Fibroblast of villous mesenchyme (primary cell): ENCODE measurements at places on chromosomes 4 and X.

DNA sequence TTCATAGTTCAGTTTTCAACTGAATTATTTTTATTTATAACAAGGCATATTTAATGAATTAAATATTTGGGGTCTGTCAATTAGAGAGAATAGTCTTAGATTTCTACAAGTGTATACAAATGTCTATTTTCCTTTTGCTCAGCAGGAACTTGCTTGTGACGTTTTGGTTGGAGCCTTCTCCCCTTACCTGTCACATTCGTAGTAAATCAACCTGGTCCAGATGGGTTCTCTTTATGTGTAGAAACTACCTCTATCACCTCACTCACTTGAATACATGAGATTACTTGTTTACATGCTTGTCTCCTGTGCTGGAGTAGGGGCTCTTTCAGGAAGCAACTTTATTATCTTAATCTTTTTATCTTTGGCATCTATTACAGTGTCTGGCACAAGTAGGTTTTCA lies 938.3 kb upstream of the IGFBP7 start:
- no peak for DNase-seq

DNA sequence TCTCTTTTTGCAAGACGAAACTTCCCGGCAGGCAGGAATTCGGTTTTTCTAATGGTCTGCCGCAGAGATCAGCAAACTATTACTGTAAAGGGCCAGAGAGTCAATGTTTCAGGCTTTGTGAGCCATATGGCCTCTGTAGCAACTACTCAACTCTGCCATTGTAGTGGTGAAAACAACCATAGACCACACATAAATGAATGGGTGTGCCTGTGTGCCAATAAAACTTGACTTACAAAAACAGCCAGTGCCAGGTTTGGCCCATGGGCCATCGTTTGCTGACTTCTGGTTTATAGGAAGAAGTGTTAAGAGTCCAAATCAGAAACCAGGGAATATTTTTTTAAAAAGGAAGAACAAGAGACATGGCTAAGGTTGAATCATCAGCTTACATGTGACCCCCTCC lies 163.0 kb downstream of the SH3KBP1 start:
- no peak for DNase-seq

DNA sequence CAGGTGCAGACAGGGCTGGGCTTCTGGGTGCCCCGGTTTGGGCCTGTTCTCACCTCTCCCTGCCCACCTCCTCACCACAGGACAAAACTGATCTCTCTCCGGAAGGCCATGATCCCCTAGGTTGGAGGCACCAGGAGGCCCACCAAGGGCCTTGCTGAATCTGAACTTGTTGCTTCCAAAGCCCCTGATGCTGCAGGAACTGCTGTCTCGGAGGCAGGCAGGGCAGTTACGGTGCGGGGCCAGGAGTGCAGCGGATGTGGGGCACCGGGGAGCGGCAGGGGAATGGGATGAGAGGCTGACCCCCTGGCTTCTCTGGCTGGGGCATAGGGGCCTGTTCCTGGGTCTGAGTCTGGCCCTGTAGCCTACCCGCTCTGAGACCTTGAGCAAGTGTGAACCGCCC lies 100.4 kb upstream of the PSAPL1 start:
- DNase-seq = no peak

DNA sequence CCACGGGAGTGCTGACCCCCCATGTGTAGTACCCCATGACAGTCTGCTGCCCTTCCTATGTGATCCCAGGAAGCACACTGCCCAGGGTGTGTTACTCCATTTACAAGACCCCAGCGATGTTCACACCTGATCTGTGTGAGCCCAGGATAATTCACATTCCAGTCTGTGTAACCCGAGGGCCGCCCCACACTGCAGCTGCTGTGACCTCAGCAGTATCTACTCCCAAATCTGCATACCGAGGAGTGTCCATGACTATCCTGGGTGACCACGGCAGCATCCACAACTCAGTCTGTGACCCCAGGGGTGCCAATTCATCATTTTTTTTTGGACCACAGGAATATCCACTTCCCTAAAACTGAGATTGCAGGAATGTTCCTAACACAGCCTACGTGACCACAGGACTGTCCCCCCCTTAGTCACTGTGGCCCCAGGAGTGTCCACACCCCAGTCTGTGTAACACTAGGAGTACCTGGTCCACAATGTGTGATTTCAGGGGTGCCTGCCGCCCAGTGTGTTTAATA lies 7.8 kb upstream of the GLOD5 start:
- no peak for DNase-seq

GRCh38 chr4:8652181-8653078 lies 59.9 kb downstream of the CPZ start:
- no peak for DNase-seq

DNA sequence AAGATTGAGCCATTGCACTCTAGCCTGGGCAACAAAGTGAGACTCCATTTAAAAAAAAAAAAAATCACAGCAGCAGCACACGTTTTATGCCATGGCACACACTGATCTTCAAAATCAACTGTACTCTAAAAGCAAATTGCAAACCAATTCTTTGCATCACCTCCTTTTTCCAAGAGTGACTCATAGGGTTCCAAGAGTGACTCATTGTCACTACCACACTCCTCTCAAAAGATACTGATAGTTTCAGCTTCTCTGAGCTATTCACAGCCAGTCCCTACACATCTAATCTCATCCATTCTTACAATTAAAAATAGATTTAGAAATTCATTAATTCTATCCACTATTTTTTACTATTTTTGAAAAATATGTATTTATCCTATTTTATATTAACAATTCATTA lies 1494.9 kb upstream of the AGA start:
- no peak for DNase-seq

- DNase-seq = no peak
These were observed 1.3 kb downstream of the HS3ST1 start for GRCh38 chr4:11427121-11427996.

- DNase-seq = no peak
These were observed 177.1 kb upstream of the CENPE start for GRCh38 chr4:103375278-103375677.

DNA sequence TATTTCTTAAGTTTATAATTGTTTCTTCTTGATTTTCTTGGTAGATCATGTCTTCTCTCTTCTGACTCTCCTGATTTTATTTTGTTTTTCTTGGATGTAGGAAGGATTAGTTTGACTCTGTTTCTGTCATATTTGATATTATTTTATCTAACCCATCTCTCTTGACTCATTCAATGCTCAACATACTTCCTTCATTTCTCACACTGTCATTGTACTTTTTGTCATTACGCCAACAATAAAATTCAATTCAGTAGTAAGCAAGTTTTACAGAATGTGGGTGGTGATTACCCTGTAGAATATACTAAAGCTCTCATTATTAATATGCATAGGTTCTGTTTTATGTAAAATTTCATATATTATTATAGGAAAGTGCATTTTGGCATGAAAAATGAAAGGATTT lies 1303.0 kb upstream of the AGA start:
- DNase-seq = no peak

GRCh38 chr4:101954975-101955678 lies 164.6 kb downstream of the BANK1 start:
- no peak for DNase-seq

GRCh38 chr4:924107-925096 lies 7.7 kb downstream of the GAK start:
- DNase-seq = no peak

GRCh38 chr4:81804849-81805248 lies 333.1 kb upstream of the RASGEF1B start:
- DNase-seq = no peak

- peak; percentile 77 for DNase-seq
These were observed 132.8 kb upstream of the FUNDC1 start for GRCh38 chrX:44675362-44676024.
